Heart left ventricle (tissue), 16 donors: ENCODE measurements at places on chromosomes 2 and 18.

DNA sequence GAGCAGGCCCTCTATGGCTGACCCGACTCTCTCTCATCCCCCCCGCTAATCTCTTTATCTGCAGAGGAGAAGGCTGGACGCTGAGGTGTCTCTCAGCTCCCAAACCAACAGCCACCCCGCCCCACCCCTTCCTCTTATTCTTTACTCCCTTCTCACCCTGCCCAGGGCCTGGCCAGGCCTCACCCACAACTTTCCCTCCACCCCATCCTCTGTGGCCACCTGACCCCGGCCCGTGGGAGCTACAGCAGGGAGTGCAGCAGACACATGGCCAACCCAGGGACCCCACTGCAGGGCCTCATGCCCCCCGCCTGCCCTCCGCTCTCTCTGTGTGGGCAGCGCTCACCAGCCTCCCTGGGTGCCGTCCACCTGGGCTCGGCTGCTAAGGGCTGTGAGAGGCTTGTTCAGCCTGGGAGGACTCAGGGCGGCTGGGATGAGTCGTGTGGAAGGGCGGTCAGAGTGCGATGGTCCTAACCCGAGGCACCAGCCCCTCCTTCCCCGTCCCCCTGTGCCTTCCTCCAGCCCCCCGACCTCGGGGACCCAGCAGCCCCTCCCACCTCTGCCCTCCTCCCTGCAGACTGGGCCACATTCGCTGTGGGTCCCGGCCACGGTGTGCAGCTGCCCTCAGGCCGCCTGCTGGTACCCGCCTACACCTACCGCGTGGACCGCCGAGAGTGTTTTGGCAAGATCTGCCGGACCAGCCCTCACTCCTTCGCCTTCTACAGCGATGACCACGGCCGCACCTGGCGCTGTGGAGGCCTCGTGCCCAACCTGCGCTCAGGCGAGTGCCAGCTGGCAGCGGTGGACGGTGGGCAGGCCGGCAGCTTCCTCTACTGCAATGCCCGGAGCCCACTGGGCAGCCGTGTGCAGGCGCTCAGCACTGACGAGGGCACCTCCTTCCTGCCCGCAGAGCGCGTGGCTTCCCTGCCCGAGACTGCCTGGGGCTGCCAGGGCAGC is 6.8 kb downstream of the NEU4 start:
- peak; percentile 61 for DNase-seq

- no peak for DNase-seq
These were observed 49.6 kb downstream of the SMIM21 start for GRCh38 chr18:75377926-75378325.

GRCh38 chr2:149737896-149738295 is 150.3 kb upstream of the MMADHC start:
- DNase-seq, result no peak

DNA sequence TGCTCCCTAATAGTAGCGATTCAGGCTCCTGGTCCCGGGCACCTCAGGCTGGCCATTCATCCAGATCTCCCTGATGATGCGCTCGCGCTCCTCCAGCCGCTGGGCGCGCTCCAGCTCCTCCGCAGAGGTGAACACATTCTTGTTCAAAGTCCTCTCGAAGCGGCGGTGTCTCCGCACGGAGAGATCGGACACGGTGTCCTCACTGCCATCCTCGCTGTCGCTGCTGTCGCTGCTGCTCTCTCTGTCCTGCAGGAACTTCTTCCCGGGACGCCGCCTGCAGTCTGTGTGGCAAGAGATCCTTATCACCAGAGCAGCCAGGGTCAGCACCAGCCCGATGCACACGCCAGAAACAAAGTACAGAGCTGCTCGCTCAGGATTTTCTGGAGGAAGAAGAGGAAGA is 67.5 kb downstream of the EVA1A start:
- no peak for DNase-seq

- DNase-seq, result no peak
These were observed 365.4 kb downstream of the SS18 start for GRCh38 chr18:25724997-25725396.

GRCh38 chr2:8455236-8456150 is 226.4 kb upstream of the ID2 start:
- DNase-seq, result no peak

DNA sequence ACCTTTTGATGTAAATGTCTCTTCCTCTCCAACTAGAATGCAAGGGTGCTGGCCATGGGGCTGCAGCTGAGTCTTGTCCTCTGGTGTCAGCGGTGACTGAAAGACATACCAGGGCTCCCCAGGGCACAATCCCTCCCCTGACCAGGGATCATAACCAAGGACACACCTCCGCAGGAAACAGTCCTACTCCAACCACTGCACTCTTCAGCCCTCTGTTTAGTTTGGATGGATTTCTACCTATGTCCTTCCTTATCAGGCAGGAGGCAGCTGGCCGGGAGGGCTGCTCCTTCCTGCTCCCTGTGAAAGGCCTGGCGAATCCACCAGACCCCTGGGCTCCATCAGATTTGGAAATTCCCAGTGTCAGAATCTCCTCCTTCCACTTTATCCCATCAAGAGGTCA is 185.2 kb upstream of the ID2 start:
- DNase-seq, result no peak

GRCh38 chr2:161199912-161200701 is 39.9 kb downstream of the TANK start:
- no peak for DNase-seq

DNA sequence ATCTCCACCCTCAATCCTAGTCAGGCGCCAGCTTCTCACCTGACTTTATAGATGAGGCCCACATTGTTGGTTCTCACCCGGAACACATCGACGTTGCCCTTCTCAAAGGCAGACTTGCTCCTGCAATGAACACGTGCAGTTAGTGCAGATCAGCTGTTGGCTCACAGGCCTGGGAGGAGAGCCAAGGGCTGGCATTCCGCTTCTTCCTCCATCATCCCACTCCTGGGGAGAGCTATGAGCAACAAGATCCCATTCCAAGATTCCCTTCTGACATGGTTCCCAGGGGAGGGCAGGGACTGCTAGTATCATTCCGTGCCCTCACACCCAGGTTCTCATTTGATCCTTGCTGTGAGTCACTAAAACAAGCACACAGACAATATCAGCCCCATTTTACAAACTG is 15.1 kb downstream of the LOXHD1 start:
- DNase-seq, result no peak

GRCh38 chr18:33585431-33585775 is 7.4 kb downstream of the ASXL3 start:
- DNase-seq, result no peak

GRCh38 chr2:62569907-62570841 is 64.2 kb upstream of the TMEM17 start:
- DNase-seq, result no peak

- no peak for DNase-seq
These were observed 1.5 kb upstream of the MTCL1 start for GRCh38 chr18:8703781-8704301.

DNA sequence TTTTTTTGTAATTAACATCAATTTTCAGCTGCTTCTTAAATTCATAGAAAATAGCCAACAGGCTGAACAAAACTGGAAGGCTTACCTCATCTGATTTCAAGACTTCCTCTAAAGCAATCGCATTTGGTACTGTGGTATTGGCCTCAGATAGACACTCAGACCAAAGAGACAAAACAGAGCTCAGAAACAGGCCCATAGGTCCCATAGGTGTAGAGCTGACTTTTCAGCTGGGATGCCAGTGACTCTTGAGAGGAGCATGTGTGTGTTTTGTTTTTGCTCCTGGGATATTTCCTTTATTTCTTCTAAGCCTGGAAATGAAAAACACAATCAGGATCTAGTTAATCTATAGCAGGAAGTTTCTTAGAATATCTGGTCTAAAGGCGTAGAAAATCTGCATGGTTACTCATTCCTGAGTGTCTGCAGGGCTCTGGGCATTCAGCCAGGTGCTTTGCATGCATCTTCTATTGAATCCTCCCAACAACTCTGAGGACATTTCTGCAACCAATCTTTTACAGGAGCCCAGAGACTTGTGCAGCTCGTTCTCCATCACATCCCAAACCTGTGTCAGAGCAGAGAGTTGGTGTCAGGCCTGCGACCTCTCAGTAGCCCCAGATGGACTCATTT is 190.8 kb downstream of the RTP5 start:
- DNase-seq, result no peak

DNA sequence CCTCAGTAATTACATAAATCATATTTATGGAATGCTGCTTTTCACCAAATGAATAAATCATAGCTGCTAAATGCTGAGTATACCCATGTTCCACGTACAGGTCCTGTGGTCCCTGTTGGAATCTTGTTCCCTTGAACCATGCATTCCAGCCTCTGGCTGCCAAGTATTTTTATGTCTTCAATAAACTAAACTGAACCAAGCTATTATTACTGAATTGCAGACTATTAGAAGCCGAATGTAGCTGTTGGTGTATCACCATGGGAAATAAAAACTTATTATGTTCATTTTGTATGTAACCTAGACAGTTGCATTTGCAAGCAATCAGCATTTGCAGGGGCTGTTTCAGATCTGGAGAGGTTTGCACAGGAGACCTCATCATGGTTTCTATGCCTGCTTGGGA is 362.4 kb downstream of the ADCYAP1 start:
- DNase-seq, result no peak

DNA sequence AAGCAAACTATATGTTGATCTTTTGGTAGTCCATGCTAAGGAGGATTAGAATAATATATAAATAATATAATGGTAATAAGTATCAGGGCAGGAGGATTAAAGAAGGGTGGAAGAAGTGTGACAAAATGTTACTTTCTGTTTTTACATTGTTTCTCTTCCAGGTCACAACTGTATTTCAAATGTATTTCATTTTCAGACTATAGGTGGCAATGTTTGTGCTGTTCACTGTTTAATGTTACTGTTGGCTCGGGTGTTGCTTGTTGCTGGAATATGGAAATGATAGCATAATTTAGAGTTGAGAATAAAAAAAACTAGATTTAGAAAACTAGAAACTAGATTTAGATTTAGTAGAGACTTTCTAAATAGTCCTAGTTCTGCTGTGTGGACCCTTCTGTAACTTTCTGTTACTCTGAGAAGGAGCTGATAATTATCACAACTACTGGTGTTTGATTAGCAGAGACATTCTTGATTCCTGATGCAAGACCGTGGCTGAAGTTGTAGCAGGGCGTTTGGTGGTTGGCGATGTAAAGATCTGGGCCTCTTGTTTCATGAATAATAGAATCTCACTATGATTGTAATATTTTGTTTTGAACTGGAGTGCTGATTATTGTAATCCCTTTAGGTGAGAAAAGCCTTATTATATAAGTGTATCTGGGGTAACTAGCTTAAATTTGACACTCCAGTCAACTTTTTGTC is 7.9 kb downstream of the NEDD4L start:
- no peak for DNase-seq

DNA sequence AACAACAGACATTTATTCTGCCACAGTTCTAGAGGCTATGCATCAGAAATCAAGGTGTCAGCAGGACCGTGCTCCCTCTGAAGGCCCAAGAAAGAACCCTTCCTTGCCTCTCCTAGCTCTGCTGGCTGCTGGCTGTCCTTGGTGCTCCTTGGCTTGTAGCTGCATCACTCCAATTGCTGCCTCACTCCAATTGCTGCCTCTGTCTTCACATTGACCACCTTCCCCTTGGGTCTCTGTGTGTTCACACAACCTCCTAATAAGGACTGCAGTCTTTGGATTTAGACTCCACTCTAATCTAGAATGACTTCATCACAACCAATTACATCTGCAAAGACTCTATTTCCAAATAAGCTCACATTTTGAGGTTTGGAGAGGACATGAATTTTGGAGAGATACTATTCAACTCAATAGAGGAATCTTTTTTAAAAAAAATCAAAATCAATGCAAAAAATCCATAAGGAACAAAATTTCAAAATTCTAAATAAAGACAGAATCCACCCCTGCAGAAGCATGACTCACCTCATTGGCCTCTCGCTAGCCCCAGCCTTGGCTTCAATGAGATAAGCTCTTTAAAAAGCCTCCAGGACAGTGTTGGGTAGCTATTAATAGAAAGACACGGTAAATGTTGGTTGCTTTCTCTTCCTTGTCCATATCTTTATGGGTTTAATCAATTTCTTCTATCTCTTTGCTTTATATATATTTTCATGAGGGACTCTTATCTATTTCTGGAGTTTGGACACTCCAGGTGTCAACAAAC is 267.6 kb upstream of the MGAT5 start:
- DNase-seq, result peak; percentile 34

GRCh38 chr2:108412995-108413710 is 35.4 kb downstream of the SULT1C4 start:
- DNase-seq, result no peak

- peak; percentile 18 for DNase-seq
These were observed 99.0 kb downstream of the DYSF start for GRCh38 chr2:71552356-71552755.

DNA sequence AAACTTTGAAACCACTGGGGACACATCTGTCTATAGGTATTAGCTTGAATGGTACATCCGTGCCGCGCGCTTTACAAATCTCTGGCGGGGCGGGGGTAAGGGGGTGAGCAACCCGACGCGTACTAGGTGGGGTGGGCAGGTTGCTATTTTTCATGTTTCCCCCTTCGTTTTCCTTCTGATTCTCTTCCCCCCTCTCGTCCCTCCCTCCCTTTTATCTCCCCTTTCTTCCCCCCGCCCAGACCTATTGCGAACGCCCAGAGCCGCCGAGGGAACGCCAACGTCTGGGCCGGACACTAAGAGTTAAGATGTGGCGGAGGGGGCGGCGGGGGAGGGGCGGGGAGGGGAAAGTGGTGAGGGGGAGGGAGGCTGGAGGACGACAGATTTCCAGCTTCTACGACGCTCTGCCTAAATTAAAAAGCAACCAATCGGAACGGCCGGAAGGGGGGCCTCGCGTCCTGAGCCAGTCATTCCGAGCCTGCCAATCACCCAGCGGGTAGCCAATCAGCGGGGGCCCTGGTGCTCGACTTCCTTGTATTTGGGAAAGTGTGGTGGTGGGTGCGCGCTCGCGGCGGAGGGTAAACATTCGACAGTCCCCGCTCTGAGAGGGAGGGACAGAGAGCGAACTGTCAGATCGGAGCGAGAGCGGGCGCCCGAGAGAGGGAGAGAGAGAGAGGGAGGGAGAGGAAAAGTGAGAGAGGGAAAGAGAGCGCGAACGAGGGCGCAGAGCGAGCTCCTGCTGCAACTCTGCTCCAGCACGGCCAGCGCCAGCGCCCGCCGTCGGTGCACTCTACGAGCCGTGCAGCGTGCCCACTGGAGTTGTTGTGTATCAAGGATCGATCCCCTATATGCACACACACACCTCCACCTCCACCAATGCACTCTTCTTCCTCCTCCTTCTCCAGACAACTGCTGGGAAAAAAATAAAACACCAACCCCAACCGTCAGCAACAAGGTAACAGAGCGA is at the start of gene POU3F3:
POU3F3 (plus strand) TSS at position 582 of the 964 bp plus-strand sequence. CDS start 1,396 bp downstream, outside the sequence.
- peak; percentile 59 for DNase-seq

DNA sequence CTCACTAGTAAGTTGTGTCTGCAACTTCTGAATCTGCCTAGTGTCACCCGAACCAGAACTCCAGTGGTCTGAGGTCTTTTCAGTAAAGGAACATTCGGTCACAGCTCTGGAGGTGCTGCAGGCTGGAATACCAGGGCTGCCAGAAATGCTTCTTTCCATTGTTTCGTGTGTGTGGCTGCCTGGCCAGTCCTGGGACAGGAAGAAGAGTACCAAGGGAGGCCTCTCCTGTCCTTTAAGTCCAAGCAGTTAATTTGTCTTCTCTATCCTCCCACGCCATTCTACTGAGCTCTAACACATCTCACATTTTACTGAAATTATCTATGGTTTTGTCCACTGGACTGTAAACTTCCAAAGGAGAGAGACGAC is 196.0 kb downstream of the LNPK start:
- no peak for DNase-seq

GRCh38 chr2:177074099-177074710 is 138.4 kb upstream of the HNRNPA3 start:
- no peak for DNase-seq
